Cardiac muscle cell (in vitro differentiated cells and primary cell): ENCODE measurements at places on chromosomes 16 and 17. TPM values are rescaled to one million over a fixed set of nuclear protein-coding genes. Genes with fewer than 3 reads are reported as not detected.

The MYH11 gene
- total RNA-seq: 2.0 and 16.3 TPM in 2 replicates

DNA sequence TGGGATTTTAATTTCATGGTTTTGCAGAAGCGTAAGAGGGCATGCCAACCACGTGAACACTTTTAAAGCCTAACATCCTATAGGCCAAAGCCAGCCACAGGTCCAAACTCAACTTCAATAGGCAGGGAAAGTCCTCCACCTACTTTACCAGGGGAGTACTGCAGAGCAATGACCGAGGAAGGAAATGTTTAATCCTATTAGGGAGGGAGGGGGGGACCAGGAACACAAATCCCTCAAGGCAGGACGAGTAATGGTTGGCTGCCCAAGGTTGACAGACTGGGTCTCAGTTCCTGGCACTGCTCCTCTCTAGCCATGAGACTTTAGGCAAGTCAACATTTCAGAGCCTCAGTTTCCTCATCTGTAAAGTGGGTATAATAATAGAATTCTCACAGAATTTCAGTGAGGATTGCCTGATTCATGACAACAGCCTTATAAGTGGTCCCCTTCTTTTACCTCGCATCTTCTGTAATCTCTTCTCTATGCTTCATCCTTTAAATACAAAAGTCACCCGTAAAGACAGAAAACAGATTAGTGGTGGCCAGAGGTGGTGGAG is 315.8 kb downstream of the HAPSTR1 start:
- no peak for DNase-seq

GRCh38 chr17:61351745-61352407 is 47.8 kb upstream of the TBX2 start:
- no peak for DNase-seq

GRCh38 chr17:17401271-17401781 is 75.5 kb upstream of the MED9 start:
- DNase-seq: peak; percentile 49

The SLC16A13 gene
- 3.7 and 4.0 TPM in 2 replicates for total RNA-seq

- DNase-seq: peak; percentile 58
These were observed 18.8 kb downstream of the RPH3AL start for GRCh38 chr17:333626-334396.

DNA sequence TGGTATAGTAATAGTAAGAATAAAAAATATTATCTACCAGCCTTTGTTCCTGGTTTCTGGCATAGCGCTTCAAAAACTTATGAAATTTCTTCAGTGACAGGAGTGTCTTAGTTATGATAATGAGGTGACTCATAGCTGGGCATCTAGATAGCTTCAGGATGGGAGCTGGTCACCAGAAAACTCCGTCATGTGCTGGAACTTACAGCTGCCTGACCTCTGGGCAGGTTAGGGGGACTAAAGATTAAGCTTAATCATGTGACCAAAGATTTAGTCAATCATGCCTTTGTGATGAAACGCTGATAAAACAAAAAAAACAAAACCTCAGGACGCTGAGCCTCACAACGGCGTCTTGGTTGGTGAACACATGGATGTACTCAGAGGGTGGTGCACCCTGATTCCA is 154.2 kb downstream of the MYO1D start:
- peak; percentile 21 for DNase-seq

- no peak for DNase-seq
These were observed 22.7 kb downstream of the MPP3 start for GRCh38 chr17:43810226-43810715.

DNA sequence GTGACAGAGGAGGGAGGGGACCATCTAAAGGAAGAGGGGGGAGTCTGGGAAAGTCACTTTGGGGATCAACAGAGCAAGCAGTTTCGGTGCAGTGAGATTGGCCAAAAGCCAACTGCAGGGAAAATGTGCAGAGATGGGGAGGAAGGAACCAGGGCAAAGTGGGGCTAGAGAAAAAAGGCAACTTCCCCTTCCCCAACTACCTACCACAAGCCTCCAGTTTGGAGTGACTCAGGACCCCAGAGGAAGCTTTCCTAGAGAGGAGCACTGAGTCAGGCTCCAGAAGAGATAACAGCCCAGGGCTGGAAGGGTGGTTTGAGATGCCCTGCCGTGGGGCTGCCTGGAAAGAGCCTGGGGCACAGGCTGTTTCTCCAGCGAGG is 6.9 kb upstream of the CD300LD start:
- peak; percentile 6 for DNase-seq
